ENCODE measurements at places on chromosomes 6 and 20.
A peak's percentile ranks its signal among the peaks of the same experiment; 100 is the strongest.

DNA sequence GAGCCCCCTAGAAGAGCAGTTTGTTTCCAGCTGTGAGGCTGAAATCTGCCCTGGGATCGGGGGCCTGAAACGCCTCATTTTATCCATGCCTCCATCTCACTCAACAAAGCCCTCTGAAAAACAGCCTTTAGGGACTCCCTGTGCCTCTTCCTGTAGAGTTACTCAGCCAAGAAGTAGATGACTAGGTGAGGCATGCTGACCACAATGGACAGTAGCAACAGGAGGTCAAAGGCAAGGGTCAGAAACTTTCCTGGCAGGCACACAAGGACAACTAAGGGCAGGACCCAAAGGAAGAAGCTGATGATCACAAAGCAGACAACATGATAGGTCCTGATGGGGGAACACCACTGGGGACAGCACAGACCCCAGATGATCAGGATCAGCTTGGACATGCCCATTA, 12.8 kb downstream of the MAS1L start:
- no peak for DNase-seq

GRCh38 chr6:30615958-30616810, 859 bp downstream of the PPP1R10 start:
- DNase-seq = peak; percentile 24

- DNase-seq = peak; percentile 81
These were observed 35.1 kb upstream of the BTN3A2 start for GRCh38 chr6:26329763-26330511.

- DNase-seq = peak; percentile 30
These were observed 57.3 kb downstream of the BCKDHB start for GRCh38 chr6:80163754-80164187.

DNA sequence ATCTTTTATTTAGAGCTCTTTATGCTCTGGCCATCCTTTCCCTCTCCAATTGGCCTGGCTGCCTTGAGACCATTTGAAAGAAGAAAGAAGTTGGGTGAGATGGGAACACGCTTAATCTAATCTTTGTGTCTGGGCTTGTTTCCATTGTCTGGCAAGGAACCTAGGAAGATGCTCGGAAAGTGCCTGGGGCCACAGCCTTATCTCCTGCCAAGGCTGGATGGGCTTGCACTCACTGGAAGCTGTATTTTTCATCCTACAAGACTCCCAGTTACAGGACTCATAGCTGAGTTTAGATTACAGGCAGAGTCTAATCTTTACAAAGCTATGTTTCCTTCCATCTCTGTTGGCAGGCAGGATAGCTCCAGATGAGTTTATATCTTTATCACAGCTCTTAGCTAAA, 33.1 kb upstream of the CDYL start:
- no peak for DNase-seq

DNA sequence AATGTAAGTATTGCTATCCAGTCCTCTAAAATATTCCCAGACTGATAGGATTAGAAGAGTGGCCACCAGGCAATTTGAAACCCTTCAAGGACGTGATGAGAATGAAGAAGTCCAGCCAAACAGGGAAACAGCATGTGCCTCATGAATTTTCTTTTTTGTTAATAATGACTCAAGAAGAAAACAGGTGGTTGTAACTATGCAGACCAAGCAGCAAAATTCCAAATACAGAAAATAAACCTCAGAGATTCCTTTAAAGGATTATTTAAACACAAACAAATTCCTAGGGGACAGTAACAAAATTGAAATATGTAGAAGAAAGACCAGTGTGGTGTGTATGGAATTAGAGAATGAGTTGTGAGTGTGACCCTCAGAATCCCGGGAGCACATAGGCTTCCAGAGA, 239.2 kb downstream of the KCNQ5 start:
- DNase-seq = no peak

GRCh38 chr6:114039841-114040240, 68.9 kb upstream of the HDAC2 start:
- no peak for DNase-seq

- no peak for DNase-seq
These were observed 143.9 kb upstream of the FOXA2 start for GRCh38 chr20:22728146-22728745.
